Activated naive CD4-positive, alpha-beta T cell (primary cell): ENCODE measurements at places on chromosomes 2 and 18.

GRCh38 chr2:134141598-134142340, 112.1 kb upstream of the MGAT5 start:
- DNase-seq = no peak

- DNase-seq = no peak
Measured at GRCh38 chr18:73509460-73509859, 638.2 kb downstream of the FBXO15 start.

DNA sequence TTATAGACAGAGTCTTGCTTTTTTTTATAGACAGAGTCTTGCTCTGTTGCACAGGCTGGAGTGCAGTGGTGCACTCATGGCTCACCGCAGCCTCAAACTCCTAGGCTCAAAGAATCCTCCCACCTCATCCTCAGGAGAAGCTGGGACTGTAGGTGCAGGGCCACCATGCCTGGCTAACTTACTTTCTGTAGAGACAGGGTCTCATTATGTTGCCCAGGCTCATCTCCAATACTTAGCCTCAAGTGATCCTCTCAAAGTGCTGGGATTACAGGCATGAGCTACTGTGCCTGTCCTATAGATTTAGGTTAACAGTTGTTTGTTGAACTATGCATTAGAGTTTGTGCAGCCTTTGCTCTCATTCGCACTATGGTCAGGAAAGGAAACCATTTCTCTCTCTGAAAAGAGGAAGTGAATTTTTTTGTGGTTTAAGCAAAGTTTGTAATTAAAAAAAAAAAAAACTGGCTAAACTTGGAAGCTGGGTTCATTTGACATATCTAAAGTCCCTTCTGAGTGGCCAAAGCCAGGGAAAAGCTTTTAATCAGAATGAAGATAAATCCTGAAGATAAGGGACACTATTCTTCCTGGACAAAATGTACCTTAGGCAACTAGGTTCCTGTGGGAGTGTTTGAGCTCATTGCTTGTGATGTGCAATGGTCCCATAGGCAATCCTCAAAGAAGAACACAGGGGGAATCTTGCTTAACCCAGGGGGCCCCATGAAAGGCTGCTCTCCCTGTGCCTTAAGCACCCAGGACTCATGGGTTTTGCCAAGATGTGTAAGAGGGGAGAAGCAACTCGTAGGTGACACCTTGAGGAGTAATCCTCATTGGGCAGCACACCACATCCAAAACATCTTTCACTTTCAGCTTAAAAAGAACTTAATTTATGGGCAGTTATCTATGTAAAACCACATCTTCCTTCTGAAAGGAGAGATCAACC, 201.7 kb downstream of the MREG start:
- DNase-seq = no peak

DNA sequence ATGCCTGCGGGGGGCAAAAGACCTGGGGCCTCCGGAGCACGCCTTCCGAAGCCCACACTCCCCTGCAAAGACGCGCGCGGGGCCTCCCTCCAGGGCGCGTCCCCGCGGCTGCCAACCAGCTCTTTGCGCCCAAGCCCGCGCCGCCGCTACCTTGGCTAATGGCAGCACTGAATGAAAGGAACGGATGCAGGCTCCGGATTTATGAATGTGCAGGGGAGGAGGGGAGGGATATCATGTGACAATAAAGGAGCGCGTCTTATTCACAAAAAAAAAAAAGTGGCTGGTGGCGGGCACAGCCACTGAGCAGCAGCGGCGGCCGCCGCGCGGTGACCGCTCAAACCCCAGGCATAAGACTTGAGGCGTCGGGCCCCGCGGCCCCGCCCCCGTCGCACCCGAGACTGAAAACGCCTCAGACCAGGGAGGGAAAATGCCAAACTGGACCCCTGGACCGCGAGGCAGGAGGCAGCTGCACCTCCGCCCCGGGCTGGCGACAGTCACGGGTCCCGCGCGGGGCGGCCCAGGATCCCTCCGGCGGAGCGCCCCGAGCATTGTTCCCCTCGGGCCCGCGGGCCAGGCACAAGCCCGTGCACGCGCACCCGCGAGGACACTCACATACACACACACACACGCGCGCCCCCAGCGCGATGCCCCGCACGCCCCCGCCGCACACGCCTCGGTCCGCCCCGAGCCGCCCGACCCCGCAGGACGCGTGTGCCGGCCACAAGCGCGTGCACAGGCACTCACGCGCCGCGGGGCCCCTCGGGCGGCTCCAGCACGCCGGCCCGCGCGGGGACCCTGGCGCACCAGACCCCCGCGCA, 1.6 kb downstream of the SPRED2 start:
- DNase-seq = peak; percentile 27

DNA sequence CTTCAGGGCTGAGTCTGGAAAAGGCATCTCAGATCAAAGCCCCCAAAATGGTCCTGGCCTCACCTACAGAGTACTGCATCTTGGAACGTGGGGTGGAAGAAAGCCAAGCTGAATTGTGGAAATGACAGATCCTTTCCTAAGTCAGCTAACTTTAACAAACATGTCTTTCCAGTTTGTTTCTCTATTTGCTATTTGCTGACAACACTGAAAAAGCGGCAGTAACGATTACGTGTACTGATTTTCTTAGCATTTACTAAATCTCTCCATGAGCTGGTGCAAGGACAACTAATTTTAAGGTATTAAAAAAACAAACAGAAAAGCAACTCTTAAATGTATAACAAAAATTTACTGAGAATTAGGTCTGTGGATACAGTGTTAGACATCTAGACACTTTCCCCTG, 1.1 kb downstream of the HIBCH start:
- no peak for DNase-seq
